ENCODE measurements at places on chromosomes 3 and 15.

- peak; percentile 7 for DNase-seq
These were observed 60.5 kb downstream of the SPTSSB start for GRCh38 chr3:161310649-161311423.

DNA sequence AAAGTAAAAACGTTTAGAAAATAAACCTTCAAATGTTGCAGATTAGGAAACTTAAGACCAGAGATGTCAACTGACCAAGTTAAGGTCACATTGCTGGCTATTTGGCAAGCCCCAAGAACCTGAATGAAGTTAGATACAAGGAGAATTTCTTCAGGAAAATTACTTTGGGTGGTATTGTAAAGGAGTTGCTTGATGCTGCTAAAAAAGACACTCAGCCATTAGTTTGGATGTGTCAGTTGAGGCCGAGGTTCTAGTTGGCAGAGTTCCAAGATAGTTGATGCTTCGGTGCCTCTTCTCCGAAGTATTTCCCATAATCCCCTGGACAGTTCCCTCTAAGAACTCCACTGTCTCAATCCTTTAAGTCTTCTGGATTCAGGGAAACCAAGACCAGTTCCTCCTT is 24.3 kb downstream of the SIAH2 start:
- no peak for DNase-seq

GRCh38 chr3:51673181-51673801 is 2.2 kb downstream of the TEX264 start:
- no peak for DNase-seq

DNA sequence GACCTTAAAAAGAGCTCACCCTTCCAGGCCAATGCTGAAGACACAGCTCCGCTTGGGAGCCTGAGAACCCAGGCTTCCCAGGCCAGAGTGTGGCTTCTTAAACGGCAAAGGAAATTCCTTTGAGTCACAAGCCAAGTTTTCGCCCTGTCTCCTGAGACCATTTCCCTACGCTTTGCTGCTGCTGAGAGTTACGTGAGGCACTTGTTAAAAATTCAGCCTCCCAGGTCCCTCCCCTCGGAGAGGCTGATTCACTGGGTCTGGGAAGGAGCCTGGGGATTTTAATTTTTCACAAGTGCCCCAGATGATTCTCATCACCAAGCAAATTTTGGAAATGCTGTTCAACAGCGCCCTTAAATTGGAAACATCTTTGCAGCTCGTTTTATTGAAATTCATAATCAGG is 25.5 kb downstream of the RLBP1 start:
- no peak for DNase-seq

DNA sequence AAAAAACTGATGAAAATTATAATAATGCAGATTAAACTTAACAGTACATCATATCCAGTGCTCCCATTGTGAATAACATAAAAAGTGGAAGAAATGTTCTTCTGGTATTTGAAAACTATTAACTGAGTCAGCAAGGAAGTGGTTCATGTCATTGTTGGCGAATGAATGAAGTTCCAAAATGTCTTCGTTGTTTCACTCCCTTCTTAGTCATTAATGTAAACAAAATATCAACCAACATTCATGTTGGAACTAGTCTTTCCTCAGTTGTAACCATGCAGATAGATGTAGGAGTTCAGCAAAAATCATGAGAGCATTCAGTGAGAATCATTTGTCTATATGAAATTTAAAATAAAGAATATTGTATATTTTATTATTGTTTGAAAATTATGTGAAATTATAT is 44.1 kb upstream of the ICE2 start:
- no peak for DNase-seq

DNA sequence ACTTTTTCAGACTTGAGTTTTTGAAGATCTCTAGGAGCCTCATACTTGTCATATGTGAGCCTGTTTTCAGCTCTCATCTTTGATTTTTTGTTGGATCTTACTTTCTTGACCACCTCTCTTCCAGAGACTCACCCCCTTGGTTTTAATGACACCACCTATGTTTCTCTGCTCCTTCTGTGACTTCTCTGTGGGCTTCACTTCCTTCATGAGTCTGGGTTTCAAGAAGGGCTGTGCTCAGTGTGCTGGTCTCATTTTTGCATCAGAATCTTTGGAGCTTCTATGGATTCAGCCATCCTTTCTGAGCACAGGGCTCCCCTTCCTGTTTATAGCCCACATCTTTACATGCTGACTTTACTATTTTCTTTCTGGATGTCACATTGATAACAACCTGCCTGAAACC is 17.7 kb downstream of the PPM1L start:
- DNase-seq = no peak

DNA sequence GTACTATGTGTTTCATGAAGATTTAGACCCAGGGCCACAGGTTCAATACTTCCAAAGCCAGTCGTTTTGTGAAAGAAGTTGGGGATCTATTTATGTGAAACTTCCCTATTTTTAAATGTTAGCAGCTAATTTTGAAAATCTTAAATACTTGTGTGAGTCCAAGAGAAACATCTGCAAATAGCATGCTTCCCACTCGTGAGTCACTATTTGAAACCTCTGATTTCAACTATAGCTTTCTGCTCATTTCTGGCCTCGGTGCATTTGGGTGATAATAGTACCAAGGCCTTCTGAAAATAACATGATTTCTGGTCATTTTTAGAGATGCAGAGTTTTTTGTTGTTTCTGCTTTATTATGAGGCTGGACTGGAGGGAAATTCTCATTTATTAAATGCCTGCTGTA is 110.0 kb downstream of the OPA1 start:
- DNase-seq = no peak

DNA sequence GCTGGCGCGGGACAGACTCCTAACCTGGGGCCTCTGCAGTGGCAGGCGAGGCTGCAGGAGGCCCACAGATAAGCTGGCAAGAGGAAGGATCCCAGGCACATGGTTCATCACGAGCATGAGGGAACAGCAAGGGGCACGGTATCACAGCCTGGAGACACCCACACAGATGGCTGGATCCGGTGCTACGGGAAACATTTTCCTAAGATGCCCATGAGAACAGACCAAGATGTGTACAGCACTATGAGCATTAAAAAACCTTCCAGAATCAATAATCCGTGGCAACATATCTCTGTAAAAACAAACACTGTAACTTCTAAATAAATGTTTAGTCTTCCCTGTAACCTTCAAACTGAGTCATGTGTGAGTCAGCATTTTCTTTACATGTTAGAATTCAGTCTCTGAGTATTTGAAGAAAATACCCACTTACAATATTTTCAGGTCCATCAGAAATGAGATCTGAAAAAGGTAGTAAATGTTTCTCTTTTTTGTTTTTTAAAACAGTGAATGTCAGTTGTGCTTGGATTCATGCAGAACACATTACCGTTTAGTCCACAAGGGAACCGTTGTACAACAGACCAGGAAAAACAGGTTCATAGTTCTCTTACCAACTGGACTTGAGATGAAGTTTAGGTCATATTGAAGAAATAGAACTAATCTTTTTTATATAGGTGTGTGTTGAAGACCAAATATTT is 75.9 kb downstream of the BOC start:
- no peak for DNase-seq
